ENCODE measurements at places on chromosomes 5 and 9.

DNA sequence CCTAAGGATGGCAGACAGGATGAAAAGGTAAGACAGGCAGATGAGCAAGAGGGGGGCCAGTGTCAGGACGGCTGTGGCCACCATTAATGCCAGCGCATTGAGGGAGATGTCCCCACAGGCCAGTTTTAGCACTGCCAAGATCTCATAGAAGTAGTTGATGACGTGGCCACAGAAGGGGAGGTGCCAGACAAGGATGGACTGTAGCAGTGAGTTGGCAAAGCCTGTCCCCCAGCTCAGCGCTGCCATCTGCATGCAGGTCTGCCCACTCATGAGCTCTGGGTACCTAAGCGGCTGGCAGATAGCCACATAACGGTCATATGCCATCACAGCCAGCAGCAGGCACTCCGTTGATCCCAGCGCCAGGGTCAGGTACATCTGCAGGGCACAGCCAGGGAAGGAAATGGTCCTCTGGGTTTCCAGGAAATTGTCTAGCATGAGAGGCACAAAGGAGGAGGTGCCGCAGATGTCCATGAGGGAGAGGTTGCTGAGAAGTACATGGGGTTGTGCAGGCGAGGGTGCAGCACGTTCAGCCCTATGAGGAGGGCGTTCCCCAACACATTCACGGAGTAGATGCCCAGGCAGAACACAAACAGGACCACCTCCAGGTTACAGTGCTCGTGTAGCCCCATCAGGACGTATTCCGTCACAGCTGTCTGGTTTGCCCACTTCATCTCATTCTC lies 10.8 kb downstream of the OR13J1 start:
- no peak for DNase-seq

DNA sequence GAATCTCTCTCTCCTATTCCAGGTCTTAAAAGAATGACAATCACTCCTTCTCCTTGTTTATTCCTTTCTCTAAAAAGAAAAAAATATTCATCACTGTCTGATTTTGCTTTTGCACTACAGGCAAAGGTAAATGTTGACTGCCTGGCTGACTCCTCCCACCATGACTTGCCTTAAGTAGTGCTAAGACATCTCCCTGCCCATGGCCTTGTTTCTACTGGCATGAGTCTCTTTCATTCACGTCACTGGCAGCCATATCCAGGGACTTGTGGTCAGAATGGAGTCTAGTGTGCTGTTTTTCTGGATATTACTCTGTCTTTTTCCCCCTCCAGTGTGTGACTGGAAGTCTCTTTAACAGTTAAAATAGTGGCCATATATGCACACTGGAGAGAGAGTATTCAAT lies 522.9 kb upstream of the DAB2 start:
- no peak for DNase-seq

GRCh38 chr9:93569621-93570174 lies 6.7 kb upstream of the PHF2 start:
- no peak for DNase-seq

DNA sequence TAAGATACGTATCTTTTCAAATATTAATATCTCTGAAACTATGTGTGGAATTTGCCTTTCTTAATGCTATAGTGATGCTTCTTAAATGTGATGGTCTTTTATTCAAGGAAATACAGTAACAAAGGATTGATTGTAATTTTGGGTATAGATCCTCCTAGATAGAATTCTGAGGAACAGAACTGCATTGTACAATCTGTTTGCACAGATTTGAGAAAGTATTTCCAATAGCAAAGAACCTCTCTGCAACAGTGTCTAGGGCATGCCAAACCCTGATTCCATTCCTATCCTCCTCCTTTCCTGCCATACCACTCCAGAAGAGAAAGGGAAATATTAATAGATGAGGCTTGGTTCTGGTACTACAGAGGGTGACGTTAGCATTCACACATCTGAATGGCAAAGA lies 10.4 kb downstream of the SMIM15 start:
- no peak for DNase-seq

- DNase-seq: no peak
These were observed 1.8 kb downstream of the SMC5 start for GRCh38 chr9:70260606-70261005.

GRCh38 chr5:16128944-16129343 lies 50.6 kb downstream of the MARCHF11 start:
- DNase-seq: no peak

DNA sequence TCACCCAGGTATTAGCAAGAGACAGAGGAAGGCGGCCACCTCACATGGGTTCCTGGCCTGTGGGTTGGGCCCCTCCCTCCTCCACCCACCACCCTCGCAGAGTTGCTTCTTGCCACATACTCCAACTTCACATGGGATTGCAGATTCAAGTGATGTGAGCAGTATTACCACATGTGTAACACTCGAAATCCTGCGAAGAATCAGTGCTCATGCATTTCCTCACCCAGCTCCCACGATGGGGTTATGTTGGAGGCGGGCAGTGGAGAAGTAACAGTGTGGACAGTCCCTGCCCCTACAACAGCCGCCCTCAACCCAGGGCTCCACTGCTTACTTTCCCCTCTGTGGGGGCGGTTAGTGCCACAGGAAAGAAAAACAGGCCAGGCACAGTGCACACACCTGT lies 3.9 kb upstream of the FBP1 start:
- no peak for DNase-seq

GRCh38 chr5:159838551-159839222 lies 77.6 kb upstream of the ADRA1B start:
- no peak for DNase-seq

DNA sequence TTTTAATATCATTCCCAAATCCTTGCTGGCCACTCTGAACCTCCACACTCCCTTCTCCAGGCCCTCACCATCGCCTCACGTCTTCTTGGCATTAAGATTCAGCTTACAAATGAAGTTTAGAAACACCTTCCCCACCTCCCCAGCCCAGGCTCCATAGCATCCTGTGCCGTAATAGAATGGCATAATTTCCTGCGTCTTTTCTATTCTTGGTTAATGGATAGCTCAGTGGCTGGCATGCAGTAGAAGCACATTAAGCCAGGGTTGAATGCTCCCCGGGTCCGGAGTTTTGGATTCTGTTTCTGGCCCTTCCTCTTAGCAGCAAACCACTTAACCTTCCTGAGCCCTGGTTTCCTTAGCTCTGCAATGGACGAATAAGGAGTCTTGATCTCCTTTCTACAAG lies 13.8 kb downstream of the WWC1 start:
- no peak for DNase-seq

DNA sequence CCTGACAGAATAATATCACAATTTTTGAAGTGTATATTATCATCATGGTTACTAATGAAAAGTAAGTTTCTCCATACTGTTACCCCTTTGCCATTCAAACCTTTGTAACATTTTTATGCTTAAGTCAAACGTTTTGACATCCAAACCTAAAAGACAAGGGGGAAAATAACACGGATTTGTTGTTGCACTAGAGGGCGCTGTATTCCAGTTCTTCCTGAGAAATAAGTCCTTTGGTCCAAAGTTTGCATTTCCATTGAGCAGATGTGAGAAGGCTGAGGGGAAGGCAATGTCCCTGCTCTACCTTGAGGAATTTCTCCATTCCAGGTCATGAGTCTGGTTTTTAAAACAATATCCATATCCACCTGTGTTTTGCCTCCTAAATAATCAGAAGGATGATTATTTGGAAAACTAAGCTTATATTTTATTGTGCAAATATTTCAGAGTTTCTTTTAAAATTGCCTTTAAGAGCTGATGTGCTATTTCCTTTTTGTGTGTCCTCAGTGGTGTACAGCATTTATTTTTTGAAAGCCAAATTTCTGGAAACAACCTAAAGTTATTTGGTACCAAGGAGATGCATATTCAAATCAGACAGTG lies 9.7 kb downstream of the LECT2 start:
- DNase-seq: no peak

DNA sequence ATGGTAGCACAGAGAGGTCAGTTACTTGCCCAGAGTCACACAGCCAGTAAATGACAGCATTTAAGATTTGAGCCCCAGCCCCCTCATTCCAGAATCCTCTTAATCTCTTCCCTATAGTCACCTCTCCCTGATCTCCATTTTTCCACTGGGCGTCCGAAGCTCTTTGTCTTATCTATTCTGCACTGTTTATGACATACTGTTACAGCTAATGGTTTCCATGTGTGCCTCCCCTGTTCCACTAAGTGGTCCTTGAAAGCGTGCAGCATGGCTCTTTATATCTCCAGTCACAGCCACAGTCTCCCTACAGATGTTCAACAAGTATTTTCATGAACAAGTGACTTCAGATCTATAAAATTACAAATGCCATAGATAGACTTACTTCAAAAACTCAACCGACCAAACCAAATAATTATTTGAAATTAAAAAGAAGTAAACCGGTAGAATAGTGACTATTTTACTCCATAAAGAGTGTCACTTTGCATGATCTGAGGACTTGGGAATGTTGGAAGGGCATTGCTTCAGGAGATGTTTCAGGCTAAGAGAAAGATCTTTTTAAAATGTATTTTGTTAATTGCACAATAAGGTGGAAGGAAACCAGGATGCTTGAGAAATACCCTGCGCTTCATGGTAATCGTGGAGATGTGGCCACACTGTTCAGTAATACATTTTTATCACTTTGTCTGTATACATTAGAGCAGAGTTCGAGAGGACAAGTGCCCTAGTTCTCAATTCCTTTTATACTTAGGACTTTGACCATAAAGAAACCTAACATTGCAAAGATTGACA lies 237.2 kb downstream of the FBXL7 start:
- no peak for DNase-seq

- no peak for DNase-seq
These were observed 52.0 kb downstream of the RFK start for GRCh38 chr9:76342201-76342600.

DNA sequence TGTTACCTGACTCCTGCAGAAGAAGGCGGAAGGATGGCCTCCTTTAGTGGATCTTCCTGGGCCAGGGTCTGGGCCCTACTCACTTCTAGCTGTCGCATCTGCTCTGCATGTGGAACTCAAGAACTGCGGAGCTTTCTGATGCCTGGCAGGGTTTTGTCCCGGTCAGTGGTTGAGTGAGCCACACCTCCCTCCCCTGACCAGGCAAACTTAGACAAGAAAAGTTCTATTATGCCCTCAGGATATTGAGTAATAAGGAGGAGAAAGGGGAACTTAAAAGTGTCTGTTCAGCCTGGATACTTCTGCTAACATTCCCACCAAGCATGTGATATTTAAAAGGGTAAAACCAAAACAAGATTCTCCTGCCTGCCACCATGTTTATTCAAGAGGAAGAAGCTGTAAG lies at the start of gene FYB1:
TSS of gene FYB1 (minus strand) at position 127 of the 400 bp plus-strand sequence. CDS start 16,603 bp downstream, outside the sequence.
- no peak for DNase-seq

- no peak for DNase-seq
These were observed 30.1 kb downstream of the OTULINL start for GRCh38 chr5:14611737-14612136.

DNA sequence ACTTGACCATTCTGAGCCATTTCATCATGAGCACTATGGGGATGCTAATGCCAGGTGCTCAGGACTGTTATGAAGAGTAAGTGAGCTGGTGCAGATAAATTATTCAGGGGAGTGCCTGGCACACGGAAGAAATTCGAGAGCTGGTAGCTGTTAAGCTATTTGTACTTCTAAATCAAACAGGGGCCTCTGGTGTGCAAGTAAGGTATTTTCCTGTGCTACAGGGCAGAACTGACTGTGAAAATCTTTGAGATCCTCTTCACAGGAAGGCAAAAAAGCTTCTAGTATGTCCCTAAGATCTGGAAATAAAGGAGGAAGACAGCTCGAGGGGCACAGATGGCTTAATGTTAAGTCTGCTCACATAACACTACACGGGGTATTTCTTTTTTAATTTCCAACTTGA lies 106.3 kb upstream of the SPOCK1 start:
- DNase-seq: no peak

DNA sequence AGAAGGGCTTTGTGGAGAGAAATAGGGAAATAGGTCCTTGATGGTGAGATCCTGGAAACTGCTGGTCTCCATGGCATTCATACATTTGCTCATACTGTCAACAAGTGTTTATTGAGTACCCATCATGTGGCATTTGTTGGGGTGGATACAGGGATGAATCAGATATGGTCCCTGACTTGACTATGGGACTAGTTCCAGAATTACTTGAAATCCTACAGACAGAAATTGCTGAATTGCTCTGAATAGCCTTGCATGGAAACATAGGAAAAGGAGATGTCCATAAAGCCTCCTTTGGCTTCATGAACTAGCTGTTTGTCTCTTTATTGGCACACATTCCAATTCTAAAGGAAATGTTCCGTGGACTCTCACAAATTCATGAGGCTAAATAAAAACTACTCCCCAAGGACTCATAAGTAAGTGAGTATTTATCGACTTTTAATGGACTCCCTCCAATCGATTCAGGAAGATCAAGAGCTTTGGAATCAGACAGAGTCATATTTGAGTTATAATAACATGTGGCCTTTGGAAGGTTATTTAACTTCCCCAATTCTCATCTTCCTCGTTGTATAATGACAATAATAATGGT lies 122.4 kb upstream of the C6 start:
- DNase-seq: no peak

GRCh38 chr5:32082701-32083100 lies 91.4 kb downstream of the GOLPH3 start:
- DNase-seq: no peak

DNA sequence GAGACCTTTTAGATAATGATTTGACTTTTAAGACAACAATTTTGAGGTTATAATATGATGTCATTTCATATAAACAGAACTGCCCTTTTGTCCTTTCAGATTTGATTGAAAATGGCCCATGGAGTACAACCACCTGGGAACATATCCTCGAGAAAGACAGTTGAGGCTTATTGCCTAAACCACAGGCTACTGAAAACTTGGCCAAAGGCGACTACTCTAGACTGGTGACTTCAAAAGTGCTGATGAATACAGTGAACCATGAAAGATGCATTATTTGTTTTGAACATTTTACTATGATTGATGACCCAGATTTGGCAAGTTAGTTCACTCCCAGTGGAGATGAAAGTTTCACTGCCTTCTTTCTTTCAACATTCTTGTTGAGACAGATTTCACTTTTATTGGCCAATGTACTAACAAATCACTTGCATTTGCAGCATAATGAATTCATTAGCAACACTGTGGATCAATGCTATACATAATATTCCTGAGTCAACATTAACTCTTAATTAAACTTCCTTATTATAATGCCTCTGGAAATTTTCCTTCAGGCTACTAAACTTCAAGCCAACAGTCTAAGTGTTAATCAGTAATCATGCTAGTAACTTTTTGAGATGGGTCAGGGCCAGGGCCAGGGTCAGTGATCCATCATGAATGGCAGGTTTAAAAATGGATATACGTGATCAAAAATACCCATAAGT lies 480.3 kb downstream of the RAB3C start:
- DNase-seq: no peak

- no peak for DNase-seq
These were observed 95.5 kb downstream of the PDE8B start for GRCh38 chr5:77305956-77306355.

All from C1 segment of cervical spinal cord (tissue), 14 donors.